ENCODE measurements at places on chromosomes 6 and 20. TPM values are rescaled to one million over a fixed set of nuclear protein-coding genes. Genes with fewer than 3 reads are reported as not detected.

DNA sequence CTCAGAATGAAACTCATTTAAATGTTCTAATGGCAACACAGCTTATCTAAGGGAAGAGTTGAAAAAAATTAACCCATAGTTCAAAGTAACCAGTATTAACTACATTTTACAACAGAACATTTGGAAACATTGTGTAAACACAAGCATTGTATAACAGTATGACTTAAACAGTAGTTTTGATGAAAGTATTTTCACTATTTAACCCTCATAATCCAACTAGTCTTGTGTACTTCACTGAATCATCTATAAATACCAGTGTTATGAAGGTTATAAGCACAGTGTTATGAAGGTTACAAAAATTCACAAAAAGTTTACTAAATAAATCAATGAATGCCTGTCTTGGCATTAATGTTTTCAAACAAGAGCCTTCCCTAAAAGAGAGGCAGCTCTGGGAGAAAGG, 66.5 kb downstream of the REV3L start:
- no peak for DNase-seq

The ANKRD66 gene
- total RNA-seq, result not detected

DNA sequence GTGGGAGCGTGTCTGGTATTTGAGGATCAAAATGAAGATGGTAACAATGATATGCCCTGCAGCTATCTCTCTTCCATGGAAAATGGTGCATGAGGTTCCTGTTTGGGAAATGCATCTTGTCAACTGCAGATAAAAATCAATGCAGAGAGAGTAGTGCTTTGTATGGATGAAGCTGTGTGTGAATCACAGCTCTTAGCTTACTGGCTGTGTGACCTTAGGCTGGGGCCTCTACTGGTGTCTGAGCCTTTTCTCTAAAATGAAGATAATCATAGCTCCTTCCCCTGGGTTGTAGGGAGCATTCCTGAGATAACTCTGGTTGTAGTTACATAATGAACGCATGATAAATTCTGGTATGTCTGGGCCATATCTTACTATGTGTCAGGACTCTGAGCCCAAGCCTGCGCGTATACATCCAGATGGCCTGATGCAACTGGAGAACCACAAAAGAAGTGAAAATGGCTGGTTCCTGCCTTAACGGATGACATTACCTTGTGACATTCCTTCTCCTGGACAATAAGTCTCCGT, 19.6 kb downstream of the ANGPT4 start:
- DNase-seq, result no peak

DNA sequence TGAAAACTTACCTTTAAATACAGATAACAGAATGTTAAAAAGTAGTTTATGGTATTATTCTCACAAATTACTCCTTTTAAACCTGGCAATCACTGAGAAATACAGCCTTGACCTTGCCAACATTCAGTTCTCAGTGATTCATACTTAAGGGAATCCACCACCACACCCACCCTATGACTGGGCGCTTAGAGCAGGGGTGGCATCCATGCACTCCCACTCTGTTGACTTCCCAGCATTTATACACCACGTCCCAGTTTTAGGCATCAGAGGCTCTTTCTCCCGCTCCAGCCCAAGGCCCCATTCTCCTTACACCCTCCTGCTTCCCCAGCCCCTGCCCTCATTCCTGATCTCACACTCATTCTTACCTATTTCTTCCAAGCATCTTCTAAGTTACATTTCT, 16.3 kb downstream of the TRAF3IP2 start:
- no peak for DNase-seq

DNA sequence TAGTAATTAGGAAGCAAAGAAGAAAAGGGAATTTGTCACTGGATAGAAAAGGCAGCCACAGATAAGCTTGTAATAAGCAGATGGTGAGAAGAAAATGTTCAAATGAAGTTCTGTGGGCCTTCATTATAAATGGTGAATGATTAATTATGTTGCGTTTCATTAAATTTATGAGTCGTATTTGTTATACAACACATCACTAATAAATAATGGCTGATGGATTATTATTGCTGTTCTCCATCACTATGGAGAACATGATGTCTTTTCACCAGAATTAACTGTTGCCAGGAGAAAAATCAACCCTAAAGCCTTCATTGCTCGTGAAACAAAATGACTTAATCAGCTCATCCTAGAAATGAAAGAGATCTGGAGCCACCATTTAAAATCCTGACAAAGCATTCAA, 158.5 kb downstream of the BTBD3 start:
- no peak for DNase-seq

The MYCT1 gene
- 3.8 TPM for total RNA-seq

DNA sequence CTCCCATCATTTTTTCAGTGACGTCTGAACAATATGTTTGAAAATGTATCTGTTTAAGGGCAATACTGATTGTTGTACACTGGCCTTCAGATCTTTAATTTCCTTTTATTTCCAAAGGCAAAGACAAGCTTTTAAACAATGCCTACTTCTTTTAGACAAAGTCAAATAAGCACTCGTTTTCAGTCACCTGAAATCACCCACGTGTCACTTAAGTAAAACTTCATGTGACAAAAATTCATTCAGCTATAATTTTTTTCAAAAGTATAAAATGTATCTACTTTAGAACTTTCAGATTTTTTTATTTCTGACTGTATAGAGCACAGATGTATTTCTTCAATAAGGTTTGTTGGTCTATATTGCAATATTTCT, 113.5 kb upstream of the BEND6 start:
- no peak for DNase-seq

DNA sequence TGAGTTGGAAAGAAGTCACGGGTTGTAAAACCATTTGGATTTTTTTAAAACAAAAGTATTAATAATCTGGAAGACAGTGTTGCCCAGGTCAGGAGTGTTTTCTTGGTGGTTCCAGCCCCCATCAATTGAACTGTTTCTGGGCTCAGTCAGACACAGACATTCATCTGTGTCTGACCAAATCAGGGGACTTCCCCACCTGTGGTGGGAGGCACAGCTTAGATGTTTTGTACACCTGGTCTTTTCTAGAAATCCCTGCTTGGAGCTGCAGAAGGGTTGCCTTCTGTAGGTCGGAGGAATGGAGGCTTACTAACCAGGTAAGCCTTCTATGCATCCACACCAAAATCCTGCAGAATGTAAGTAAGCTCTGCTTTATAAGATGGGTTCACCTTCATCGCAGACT, 63.6 kb downstream of the CDS2 start:
- no peak for DNase-seq

- no peak for DNase-seq
These were observed 51.8 kb downstream of the SLC35B3 start for GRCh38 chr6:8383584-8383983.

DNA sequence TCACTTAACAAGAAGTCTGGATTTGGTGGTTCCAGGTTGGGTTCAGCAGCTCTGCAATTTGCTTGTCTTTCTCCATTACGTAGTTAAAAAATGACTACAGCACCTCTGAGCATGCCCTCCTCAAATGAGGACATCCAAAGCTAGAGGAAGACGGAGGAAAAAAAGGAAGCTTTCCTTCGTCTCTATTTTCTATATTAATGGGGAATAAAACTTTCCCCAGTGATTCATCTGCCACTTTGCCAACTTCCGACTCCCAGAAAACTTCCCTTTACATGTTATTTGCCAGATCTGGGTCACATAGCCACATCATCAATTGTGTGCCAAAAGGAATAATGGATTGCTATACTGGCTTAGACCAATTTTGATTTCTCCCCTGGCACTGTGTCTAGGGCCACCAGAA, 69.5 kb downstream of the ZFAND3 start:
- no peak for DNase-seq

- no peak for DNase-seq
These were observed 19.1 kb upstream of the LOC128125822 start for GRCh38 chr6:63553208-63553607.

- no peak for DNase-seq
These were observed at the start of gene BICRAL for GRCh38 chr6:42781796-42782688. Gene BICRAL (plus strand): TSS chr6:42782052. CDS start chr6:42822023, 39,971 bp downstream.

DNA sequence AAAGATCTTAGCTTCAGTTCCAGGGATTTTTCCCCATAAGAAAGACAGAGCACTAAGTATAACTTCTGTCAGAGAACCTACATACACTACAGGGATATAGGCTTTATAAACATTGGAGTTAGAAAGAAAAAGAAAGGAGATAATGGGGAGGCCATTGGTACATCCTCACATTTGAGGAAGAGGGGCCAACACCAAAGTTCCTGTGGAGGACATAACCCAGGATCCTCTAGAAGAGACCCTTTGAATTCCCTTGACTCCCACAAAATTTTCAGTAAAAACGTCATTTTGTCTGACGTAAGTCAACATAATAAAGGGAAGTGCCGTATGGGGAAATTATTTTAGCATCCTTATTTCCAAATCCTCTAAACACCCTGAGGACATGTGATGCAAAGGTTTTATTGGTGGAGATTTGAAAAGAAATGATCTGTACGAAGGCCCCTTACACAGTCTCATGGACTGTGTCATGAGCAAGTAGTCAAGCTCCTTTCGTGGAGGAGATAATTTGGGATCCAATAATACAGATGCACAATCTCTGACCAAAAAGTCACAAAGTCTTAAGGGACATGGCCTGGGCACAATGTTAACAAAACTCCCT, 33.2 kb downstream of the HLA-DRA start:
- DNase-seq, result no peak

The ENPP1 gene
- total RNA-seq, result 12.6 TPM

The CST4 gene
- not detected for total RNA-seq

DNA sequence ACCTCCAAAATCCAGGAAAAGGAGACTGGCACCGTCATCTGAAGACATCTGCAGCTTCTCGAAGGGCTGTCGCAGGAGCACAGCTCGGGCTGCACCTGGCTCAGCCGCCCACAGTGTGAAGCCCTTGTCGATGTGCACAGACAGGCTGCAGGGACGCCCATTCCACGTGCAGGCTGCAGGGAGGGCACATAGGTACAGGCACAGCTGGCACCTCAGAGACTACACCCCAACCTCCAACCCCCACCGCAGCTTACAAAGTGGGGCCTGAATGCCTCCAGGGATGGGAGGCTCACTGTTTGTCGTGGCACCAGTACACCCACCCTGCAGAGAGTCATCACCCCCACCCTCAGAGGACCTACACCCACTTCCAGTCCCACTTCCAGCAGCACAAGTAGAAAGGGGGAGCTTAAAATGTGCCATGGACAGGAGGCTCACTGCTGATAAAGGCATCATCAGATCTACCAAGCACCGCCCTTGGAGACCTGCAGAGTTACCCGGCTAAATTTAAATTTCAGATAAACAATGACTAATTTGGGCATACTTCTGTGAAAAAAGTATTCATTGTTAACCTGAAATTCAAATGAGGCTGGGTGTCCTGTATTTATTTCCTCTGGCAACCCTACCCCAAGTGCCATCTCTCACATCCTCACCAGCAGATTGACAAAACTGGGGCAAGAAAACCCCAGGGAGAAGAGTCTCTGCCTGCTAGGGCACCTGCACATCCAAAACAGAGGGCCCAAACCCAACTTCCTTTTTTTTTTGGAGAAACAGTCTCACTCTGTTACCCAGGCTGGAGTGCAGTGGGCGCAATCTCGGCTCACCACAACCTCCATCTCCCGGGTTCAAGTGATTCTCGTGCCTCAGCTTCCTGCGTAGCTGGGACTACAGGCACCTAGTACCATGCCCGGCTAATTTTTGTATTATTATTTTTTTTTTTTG, 7.7 kb upstream of the CDK5RAP1 start:
- no peak for DNase-seq

- no peak for DNase-seq
These were observed 8.2 kb downstream of the MYB start for GRCh38 chr6:135189344-135189743.

- DNase-seq, result no peak
These were observed 224.5 kb downstream of the NKAIN2 start for GRCh38 chr6:124028117-124028516.

- DNase-seq, result no peak
These were observed 250.9 kb downstream of the HIVEP2 start for GRCh38 chr6:142694054-142694453.

GRCh38 chr6:56594699-56595098, 48.0 kb downstream of the DST start:
- no peak for DNase-seq

- no peak for DNase-seq
These were observed 1.5 kb downstream of the TAGAP start for GRCh38 chr6:159043251-159043650.

DNA sequence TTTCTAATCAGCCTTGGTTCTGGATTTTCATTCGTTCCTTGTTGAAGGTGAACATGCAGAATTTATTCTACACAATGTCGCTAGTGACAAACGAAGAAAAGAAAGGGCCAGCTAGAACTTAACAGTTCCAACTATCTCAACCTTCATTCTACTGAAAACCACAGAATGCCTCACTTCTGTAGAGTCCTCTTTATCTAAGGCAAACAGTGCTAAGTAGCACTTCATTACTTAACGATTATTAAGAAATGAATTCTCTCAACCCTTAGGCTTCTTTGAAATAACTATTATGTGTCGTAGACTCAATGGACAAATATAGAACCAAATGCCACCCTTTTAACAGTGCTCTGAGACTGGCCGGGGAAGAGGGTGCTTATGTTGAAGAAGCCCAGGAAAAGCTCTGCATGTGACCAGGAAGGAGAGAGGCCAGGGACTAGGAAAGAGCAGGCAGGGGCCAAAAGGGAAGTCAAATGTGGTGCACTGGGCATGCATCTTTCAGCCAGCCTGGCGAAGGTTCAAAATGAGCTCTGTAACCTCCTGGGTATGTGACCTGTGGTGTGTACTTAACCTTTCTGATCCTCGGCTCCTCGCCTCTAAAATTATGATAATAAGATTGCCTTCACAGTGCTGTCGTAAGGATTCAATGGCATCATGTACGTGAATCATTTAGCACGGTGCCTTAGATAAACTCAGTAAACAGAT, 55.4 kb upstream of the BMP2 start:
- DNase-seq, result no peak

- DNase-seq, result no peak
These were observed 124.3 kb upstream of the TMEM170B start for GRCh38 chr6:11413117-11413687.

The ZSCAN31 gene
- 59.9 TPM for total RNA-seq

DNA sequence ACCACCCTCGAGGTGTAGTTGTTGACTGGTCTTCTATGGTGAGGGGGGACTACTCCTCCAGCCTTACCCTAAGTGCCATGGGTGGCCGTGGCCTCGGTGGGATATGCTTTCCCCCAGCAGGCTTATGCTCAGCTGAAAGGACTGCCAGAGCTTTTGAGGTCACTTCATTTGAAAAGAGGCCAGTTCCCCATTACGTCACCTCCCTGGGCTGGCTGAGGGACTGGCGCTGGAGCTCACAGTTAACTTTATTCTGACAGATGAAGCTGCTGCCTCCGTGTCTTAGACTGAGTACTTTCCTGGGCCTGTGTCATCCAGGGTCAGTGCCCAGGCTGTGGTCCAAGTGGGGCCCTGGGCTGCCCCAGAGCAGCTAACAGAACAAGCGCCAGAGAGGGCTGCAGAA, 42.8 kb upstream of the PCMTD2 start:
- DNase-seq, result no peak

DNA sequence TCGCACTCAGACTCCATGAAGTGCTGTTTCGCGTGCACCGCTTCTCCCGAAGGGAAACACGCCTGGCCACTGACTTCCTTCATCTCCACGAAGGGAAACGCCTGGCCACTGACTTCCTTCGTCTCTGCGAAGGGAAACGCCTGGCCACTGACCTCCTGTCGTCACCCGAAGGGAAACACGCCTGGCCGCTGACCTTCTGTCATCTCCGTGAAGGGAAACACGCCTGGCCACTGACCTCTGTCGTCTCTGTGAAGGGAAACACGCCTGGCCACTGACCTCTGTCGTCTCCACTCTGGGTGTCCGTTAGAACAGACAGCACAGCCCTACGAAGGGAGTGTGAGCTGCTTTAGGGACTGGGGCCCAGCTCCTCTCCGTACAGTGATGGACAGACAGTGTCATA, 17.1 kb upstream of the ADRM1 start:
- no peak for DNase-seq

The NKX2-2 gene
- not detected for total RNA-seq

All from esophagus squamous epithelium (tissue), 5 donors.